ENCODE measurements at places on chromosomes 6 and 20.

- no peak for DNase-seq
These were observed 82.6 kb upstream of the PREP start for GRCh38 chr6:105485456-105485855.

GRCh38 chr20:60317401-60317800 is 359.2 kb downstream of the CDH26 start:
- DNase-seq: no peak

GRCh38 chr6:150191809-150192208 is 49.0 kb downstream of the PPP1R14C start:
- no peak for DNase-seq

GRCh38 chr20:19828232-19828631 is 70.2 kb downstream of the RIN2 start:
- peak; percentile 34 for DNase-seq

- DNase-seq: no peak
These were observed 65.1 kb upstream of the PLEKHG1 start for GRCh38 chr6:150534553-150534952.

GRCh38 chr20:41316602-41317545 is 657 bp downstream of the ZHX3 start:
- DNase-seq: peak; percentile 86

Measured in hepatic stellate cell (primary cell).